Breast epithelium (tissue), 4 donors: ENCODE measurements at places on chromosomes 6 and 20. TPM values are rescaled to one million over a fixed set of nuclear protein-coding genes. Genes with fewer than 3 reads are reported as not detected.

DNA sequence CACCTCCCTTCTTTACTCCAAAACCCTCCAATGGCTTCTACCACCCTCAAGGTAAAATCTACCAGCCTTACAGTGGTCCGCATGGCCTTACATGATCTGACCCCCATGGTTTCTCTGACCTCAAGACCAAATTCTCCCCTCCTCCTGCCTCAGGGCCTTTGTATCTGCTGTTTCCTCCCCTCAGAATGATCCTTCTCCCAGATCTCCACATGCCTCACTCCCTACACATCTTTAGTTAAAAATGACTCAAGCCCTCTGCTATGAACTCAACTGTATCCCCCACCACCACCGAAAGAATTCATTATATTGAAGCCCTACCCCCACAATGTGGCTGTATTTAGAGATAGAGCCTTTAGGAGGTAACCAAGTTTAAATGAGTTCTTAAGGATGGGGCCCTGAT, 4.1 kb downstream of the SLC23A2 start:
- DNase-seq: no peak
- no peak overlapping the region for H3K4me3 ChIP-seq
- H3K27ac ChIP-seq: no peak overlapping the region
- peaks cover 3% of the 10 kb centered on the region for H3K4me1 ChIP-seq

DNA sequence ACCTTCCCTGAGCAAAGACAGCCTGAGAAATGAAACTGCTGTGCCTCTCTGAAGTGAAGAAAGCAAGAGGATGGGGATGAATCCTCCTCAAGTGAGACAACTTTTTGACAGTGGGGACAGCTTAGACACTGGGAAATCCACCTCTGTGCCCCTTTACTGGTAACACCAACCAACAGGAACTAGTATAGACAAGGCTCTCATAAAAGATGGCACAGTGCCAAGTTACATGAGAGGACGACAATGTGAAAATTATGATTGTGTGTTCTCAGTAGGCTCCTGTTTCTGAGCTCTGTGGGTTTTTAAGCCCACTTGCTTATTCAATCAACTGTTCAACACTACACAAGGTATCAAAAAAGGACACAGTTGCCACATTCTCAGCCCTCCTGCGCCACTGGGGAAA, 41.6 kb upstream of the LYRM2 start:
- no peaks in the 10 kb centered on the region for H3K27me3 ChIP-seq
- H3K4me1 ChIP-seq: no peaks in the 10 kb centered on the region
- no peak overlapping the region for H3K4me3 ChIP-seq
- peaks cover 8% of the 10 kb centered on the region for H3K36me3 ChIP-seq
- H3K27ac ChIP-seq: no peak overlapping the region

DNA sequence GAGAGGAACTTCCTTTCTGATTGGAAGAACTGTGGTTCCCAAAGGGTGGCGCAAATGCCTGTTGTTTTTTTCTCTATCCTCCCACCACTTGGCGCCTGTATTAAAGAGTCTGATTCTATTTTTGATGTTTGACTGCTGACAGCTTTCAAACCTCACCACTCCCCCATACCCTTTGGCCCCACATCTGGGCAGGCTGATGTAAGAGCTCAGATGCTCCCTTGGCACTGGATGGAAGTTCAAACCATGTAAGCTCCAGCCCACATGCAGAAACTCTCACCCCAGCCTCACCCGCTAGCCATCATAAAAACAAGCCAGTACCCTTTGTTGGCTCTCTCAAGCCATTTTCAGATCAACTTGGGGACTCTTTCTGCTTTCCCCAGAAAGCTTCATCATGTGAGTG, 20.0 kb upstream of the TMEM14A start:
- H3K27me3 ChIP-seq: no peaks in the 10 kb centered on the region
- H3K36me3 ChIP-seq: no peaks in the 10 kb centered on the region
- no peak overlapping the region for H3K4me3 ChIP-seq
- no peaks in the 10 kb centered on the region for H3K4me1 ChIP-seq

DNA sequence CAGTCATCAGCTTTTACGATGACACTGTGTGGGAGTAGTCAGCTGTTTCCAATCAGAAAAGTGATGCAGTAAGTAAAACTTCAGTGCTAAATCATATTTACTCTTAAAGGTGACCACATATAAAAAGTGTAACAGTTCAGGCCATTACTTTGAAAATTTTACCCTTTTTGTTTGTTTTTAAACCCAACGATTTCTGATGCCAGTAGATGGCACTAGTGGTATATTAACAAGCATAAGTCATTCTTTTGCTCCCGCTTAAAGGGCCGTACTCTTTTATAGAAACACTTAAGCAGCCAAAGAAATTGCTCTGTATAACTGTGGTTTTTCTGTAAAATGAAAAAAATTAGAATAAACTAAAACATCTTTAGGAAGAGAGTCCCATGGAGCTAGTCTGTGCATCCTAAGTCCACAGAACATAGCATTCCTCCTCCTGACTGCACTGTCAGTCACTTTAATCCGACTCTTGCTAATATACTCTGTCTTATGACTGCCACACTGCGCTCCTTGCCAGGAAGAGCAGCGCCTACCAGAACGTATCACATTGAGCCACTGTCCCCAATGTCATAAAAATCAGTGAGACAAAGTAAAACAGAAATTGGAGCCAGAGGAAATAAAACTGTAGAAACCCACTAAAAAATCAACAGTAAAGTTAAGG, 25.0 kb downstream of the HEBP2 start:
- H3K27me3 ChIP-seq: no peaks in the 10 kb centered on the region

- H3K27ac ChIP-seq: no peak overlapping the region
- H3K27me3 ChIP-seq: no peaks in the 10 kb centered on the region
- H3K4me3 ChIP-seq: no peak overlapping the region
- DNase-seq: no peak
- no peaks in the 10 kb centered on the region for H3K36me3 ChIP-seq
- no peaks in the 10 kb centered on the region for H3K4me1 ChIP-seq
Observed at GRCh38 chr20:4544765-4545164, 176.9 kb upstream of the PRND start.

GRCh38 chr6:87407561-87407900, 241 bp upstream of the CFAP206 start:
- H3K27ac ChIP-seq: peak overlapping the region; percentile 95
- no peaks in the 10 kb centered on the region for H3K36me3 ChIP-seq
- no peaks in the 10 kb centered on the region for H3K4me1 ChIP-seq
- no peaks in the 10 kb centered on the region for H3K27me3 ChIP-seq
- H3K4me3 ChIP-seq: peak overlapping the region; percentile 88

- no peak overlapping the region for H3K4me3 ChIP-seq
- no peak overlapping the region for H3K27ac ChIP-seq
- no peaks in the 10 kb centered on the region for H3K27me3 ChIP-seq
- DNase-seq: no peak
- no peaks in the 10 kb centered on the region for H3K4me1 ChIP-seq
Observed at GRCh38 chr6:2073476-2073875, 171.9 kb downstream of the GMDS start.

- DNase-seq: peak; percentile 83
- no peaks in the 10 kb centered on the region for H3K36me3 ChIP-seq
- H3K27me3 ChIP-seq: no peaks in the 10 kb centered on the region
- peak overlapping the region; percentile 84 for H3K27ac ChIP-seq
Observed at GRCh38 chr20:25237610-25238318, 10.1 kb upstream of the PYGB start.

Gene GPLD1
- total RNA-seq: 1.3 TPM

Gene HLA-DRB1
- total RNA-seq: 28.2 TPM

Gene CRISP2
- 0.33 TPM for total RNA-seq

Gene YIPF3
- 89.5 TPM for total RNA-seq
